ENCODE measurements at places on chromosomes 6 and 20. TPM values are rescaled to one million over a fixed set of nuclear protein-coding genes. Genes with fewer than 3 reads are reported as not detected.

DNA sequence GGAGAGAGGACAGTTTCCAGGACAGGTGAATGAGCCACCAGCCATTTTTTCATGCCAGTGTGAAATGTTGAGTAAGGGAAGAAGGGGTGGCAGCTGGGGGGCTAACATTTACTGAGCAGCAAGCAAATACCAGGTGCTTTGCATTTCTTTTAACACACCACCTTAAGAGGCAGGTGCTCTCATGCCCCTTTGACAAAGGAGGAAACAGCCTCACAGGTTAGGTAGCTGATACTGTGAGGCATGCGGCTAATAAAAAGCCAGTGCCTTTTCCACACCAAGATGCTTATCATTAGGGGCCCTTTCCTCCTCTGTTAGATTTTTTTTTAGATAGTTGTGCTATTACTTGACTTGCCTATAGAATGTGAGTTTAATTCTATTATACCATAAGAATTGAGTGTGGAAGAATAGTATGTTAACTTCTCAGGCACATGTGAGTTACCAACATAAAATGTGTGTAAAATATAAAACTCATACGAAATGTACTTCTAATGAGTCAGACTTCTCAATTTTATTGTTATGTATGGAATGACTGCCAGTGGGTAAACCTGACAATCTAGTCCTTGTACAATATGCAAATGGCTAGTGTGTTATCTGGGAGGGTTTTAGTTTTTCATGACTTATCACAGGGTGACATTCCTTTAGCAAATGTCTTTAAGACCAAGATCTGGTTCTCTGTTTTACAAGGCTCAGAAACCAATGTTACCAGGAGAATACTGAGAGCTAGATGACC lies 260.0 kb downstream of the TMEM242 start:
- no peak for DNase-seq

DNA sequence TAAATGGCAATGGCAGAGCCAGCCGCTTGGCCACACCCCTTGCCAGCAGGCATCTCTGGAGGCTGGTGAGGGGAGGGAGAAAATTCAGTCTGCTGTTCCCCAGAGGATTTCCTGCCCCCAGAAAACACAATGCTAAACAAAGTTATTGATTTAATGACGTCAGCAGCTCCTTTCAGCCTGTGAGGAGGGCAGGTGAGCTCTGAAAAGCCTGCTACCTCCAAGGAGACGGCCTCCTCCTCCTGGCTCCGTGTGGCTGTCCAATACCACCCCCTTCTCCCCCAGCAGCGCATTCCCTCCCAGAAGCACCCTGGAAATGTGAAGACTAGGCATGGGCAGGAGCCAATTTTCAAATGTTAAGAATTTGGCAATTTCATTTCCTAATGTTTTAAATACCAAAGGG lies 393.1 kb downstream of the ZFAND3 start:
- DNase-seq = no peak

DNA sequence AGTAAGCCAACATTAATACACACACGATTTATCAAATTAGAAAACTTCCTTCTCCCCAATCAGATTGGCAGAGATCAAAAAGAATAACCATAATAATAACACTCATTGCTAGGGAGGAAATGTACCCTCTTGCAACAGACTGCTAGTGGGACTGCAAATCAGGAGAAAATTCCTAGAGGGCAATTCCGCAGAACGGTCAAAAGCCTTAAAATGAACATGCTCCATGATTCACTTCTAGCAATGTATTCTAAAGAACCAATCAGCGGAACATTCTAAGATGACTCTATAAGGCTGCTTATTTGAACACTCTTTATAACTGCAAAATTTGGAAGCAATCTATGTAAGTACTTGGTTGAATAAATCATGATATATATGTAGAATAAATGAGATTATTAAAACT lies 8.5 kb upstream of the DACT2 start:
- no peak for DNase-seq

- DNase-seq = no peak
Measured at GRCh38 chr6:91420243-91420642, 833.4 kb upstream of the MAP3K7 start.

GRCh38 chr6:139895205-139895793 lies 520.9 kb upstream of the CITED2 start:
- no peak for DNase-seq

- no peak for DNase-seq
Measured at GRCh38 chr20:36499723-36500501, 41.4 kb upstream of the MYL9 start.

GRCh38 chr20:17084909-17085308 lies 141.9 kb upstream of the PCSK2 start:
- no peak for DNase-seq

DNA sequence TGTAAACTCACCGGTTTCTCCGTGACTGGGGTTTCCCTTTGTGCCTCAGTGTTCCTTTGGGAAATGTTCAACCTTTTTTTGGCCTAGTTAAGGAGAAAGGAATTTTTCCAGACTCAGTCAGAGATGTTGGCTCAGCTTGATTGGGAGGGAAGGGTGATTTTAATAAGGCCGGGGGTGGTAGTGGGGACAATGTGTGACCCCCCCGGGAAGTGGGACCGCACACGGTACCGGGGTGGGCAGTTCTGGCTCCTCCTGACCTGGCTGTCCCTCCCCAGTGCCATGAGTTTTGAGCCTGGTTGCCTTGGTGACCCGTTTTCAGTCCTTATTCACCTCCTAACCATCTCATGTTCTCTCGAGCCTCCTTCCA lies 132.7 kb downstream of the SNX5 start:
- no peak for DNase-seq

DNA sequence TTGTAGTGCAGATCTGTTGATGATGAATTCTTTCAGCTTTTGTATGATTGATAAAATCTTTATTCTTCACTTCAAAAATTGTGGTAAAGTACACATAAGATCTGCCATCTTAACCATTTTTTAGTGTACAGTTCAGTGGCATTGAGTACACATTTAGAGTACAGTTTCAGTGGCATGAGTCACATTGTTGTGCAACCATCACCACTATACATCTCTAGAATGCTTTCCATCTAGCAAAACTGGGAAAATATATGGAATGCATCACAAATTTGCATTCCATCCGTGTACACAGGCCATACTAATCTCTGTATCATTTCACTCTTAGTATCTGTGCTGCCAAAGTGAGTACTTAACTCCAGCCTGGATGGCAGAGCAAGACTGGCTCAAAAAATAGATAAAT lies 28.7 kb downstream of the SIRPD start:
- DNase-seq = no peak

DNA sequence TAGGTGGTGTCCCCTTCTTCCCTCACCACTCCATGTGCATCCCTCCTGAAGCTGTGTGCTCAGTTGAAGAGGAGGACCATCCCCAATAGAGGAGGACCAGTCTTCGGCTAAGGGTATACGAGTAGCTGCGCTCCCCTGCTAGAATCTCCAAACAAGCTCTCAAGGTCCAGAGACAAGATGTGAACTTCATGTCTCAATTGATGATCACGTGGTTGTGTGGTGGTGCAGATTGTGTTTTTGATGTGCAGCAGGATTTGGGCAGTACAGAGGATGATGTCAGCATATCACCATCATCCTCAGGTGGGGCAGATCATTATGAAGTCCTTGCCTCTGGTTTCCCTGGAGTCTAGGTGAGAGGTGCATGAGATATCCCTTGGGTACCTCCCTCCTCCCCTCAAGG lies 20.0 kb upstream of the DDR1 start:
- no peak for DNase-seq

- no peak for DNase-seq
Measured at GRCh38 chr6:97626671-97627441, 343.8 kb upstream of the MMS22L start.

GRCh38 chr6:105873211-105873704 lies 212.9 kb upstream of the PRDM1 start:
- no peak for DNase-seq

GRCh38 chr20:45179166-45179565 lies 4.5 kb downstream of the PI3 start:
- DNase-seq = no peak

DNA sequence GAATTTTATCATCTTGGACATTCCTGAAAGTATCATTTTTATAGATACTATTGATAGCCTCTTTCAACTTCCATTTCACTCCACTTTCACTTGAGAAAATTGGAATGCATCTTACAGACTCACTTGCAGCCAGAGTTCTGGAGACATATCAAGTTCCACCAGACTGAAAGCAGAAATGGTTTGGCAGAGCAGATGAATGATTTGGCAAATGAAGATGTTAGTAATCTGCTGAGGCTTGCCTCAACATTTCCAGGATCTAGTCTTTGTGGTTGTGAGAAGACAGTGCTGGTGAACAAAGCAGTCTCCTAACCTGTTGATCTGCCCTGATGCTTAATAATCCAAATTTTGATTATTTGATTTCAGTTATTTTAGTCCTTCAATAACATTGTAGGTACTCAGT lies 202.6 kb downstream of the TRDN start:
- no peak for DNase-seq

- no peak for DNase-seq
Measured at GRCh38 chr20:17759449-17759848, 59.7 kb downstream of the BANF2 start.

GRCh38 chr6:13624871-13625288 lies 9.7 kb downstream of the NOL7 start:
- DNase-seq = peak; percentile 33

GRCh38 chr6:352474-352873 lies 39.1 kb upstream of the IRF4 start:
- no peak for DNase-seq

GRCh38 chr6:155319902-155320301 lies 5.6 kb upstream of the TFB1M start:
- no peak for DNase-seq

DNA sequence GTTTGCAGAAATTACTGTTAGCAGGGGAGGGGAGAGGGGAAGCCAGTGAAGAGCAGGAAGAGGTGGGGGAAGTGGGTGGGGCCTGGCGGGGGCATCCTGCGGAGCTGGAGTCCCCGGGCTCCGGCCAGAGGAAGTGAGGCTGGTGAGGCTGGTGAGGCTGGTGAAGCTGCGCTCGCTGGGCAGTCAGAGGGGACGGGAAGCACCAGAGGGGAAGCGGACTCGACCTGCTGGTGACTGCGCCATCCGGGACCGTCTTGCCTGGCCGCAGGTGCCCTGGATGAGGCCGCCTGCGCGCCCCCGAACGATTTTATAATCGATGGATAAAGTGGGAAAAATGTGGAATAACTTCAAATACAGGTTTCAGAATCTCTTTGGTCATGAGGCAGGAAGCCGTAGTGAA lies 635.3 kb upstream of the MARCKS start:
- no peak for DNase-seq

DNA sequence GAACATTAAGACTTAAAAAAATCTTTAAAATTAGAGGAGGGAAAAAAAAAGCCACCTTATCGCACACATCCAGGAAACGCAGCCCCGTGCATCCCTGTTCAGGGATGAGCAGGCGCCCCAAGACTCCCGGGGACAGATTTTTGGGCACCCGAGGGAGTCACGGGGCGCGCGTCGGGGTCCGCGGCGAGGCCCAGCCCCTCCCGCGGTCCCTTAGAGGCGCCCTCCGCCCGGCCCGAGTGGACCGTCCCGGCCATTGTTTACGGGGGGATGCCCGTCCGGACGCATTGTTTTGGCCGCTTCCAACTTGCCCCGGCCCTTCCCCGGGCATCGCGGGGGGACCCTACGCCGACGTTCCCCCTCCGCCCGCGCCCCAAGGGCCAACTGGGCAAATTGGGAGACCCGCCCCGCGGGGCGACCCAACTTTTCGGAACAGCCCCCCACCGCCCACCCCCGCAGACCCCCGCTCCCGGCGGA lies 610 bp downstream of the ZNF217 start:
- DNase-seq = no peak

- DNase-seq = no peak
Measured at GRCh38 chr6:8434727-8435092, 635 bp downstream of the SLC35B3 start.

- DNase-seq = no peak
Measured at GRCh38 chr6:78597966-78598365, 269.4 kb upstream of the IRAK1BP1 start.

Gene MUC22
- not detected for total RNA-seq

Gene CRISP2
- not detected for total RNA-seq

Gene SLPI
- total RNA-seq = not detected

Gene CDH26
- 4.1 TPM for total RNA-seq

Gene SLC12A5
- not detected for total RNA-seq

Gene OR2H1
- not detected for total RNA-seq

Gene GSTA1
- not detected for total RNA-seq

Gene TPD52L1
- 0.35 TPM for total RNA-seq

Gene RARS2
- 39.3 TPM for total RNA-seq

Gene CFAP61
- total RNA-seq = not detected

Measured in CD4-positive, alpha-beta memory T cell (primary cell).